Suprapubic skin (tissue), 4 donors: ENCODE measurements at places on chromosomes 5 and 9. TPM values are rescaled to one million over a fixed set of nuclear protein-coding genes. Genes with fewer than 3 reads are reported as not detected.

BTNL8 gene
- total RNA-seq = not detected

RNF180 gene
- 16.5 TPM for total RNA-seq

ARHGEF37 gene
- 62.1 TPM for total RNA-seq

CDH6 gene
- total RNA-seq = 0.93 TPM

SPOCK1 gene
- 11.6 TPM for total RNA-seq

SAXO1 gene
- total RNA-seq = 0.08 TPM

ADAMTS13 gene
- total RNA-seq = 1.9 TPM

FOXD4L6 gene
- total RNA-seq = not detected

INSYN2B gene
- 0.53 TPM for total RNA-seq

BAAT gene
- total RNA-seq = 2.3 TPM

FOXD4L4 gene
- not detected for total RNA-seq

CTSV gene
- total RNA-seq = 147 TPM

ARID3C gene
- total RNA-seq = 0.42 TPM

TMEM171 gene
- total RNA-seq = not detected

GRCh38 chr9:88577256-88578120 is 42.5 kb downstream of the NXNL2 start:
- peak; percentile 60 for DNase-seq

- no peak for DNase-seq
These were observed 1.2 kb downstream of the FXN start for GRCh38 chr9:69036799-69037198.

DNA sequence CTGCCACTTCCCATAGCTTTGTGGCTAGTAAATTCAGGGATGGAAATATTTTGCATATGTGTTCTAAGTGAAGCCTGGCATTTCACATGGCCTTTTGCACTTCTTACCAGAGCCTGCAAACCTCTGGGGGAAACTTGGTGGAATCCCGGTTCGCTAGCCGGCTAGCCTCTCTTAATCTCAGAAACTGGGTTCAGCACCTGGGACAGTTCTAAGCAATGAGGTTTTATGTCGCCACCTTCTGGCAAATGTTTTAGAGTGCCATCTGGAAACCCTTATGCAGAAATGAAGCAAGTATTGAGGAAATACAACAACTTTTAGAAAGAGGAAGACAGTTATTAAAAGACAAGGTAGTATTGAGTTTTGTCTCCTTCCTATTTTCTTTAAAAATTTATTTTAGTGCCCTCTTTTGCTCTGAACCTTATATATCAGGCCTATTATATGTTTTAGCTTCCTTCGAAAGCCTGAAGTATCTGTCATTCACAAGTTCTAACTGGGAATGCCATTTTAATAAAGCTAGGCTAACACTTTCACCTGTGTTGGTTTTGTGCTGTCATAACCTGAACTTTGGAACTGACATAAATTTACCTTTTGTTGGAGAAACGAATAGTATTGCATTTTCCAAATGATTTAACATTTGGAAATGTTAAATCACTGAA is 963 bp upstream of the HTR1A start:
- DNase-seq = no peak

DNA sequence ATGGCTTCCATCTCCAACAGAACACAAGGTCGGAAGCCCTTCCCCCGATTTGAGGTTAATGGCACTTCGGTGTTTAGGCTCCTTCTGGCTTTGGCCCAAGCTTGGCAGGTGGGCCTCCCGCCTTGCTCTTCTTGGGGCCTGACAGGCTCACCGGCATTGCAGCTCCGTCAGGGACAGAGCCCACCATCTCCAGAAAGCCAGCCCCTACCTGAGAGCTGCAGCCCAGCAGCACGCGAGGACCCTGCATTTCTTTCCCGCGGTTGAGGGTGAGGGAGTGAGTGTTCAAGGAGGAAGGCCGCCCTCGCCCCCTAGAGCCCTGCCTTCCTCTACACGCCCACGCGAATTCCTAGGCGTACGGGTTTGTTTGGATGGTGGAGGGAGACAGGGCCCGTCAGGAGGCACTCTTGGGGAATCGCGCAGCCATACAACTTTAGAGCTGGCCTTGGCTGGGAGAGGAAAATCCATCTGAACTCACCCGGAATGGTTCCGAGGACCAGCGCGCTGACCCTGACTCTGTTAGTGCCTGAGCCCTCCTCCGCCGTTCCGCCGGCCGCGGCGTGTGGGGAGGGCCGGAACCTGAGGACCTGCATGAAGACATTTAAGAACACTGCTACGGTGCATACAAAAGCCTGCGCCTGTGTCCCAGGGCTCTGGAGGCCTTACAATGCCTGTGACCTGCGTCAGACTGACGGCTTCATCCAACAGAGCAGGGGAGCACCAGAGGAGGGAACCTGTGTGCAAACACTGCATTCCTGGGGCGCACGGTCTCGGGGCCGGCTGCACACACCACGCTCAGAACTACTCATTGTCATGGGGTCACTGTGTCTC is 73.8 kb downstream of the MRPL36 start:
- DNase-seq = peak; percentile 52

DNA sequence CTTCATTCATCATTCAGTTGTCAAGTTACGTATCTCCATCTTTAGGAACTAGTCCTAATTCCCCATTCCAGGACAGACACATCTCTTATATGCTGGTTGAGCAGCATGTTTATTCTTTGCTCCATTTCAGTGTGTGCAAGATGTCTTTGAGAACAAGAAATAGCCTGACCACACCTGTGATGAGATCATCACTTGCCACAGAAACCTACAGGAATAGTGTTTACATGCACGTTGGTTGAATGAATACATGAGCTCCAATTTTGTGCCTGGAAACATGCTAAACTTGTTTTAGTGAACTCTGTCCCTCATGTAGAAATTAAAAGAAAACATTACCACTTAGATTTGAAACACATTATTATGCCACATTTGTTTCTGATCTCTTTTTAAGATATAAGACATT is 489.1 kb downstream of the CDH18 start:
- DNase-seq = no peak

DNA sequence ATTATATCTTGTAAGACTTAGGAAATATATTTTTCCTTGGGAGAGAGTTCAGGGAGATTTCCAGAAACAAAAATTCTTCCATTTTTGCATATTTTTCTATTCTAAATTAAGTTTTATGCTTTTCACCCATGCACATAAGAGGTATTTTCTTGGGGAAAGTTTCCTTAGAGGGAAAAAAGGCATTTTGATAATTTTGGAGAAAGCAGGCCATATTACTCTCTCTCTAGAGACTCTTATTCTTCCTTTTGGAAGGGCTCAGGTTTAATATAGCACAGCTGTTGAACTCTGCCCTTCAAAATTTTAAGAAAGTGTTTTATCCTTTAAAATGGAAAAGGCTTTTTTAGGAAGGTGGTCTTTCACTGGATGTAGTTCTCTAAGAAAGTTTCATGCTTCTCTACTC is 8.0 kb downstream of the NDUFS4 start:
- no peak for DNase-seq

GRCh38 chr9:29974197-29974596 is 2400.9 kb upstream of the C9orf72 start:
- DNase-seq = no peak

DNA sequence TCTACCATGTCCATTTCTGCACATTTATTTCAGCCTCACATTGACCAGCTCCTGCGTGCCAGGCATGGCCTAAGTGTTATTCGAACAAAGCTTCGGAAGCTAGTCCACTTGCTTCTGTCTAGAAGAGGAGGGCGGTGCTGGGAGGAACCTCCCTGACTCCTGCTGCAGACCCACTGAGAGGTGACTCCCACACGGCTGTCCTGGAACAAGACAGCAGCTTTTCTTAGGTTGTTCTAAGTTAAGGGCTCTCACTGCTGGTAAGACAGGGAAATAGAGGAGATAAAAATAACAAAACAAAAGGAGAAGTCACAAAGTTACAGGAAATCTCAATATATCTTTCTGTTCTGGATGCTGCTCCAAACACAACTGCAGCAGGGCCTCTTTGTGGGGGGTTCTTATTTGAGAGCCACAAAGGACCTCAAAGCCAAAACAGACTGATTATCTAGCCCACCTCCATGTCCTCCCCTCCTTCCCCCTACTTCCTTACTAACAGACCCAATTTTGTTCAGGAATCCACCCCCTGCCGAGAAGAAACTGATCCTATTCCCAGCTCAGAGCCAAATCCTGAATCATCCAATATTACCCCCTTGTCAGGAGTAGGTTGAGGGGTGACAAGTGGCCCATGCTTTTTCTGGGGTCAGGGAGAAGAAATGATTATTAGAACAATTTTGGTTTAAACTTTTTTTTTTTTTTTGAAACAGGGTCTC is 28.4 kb upstream of the KCNIP1 start:
- no peak for DNase-seq

DNA sequence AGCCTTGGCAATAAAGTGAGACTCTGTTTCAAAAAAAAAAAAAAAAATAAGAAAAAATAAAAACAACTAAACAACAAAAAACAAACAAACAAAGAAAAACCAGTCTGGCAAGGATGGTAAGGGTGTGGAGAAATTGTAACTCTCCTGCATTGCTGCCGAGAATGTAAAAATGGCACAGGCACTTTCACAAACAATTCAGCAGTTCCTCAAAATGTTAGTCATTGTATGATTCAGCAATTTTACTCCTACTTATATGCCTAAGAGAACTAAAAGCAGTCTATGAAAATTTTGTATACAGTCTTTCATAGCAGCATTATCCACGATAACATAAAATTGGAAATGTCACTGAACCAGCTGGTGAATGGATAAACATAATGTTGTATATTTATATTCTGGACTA is 280.4 kb downstream of the CDH9 start:
- no peak for DNase-seq

- DNase-seq = no peak
These were observed 119.4 kb upstream of the PTCH1 start for GRCh38 chr9:95635986-95636671.

DNA sequence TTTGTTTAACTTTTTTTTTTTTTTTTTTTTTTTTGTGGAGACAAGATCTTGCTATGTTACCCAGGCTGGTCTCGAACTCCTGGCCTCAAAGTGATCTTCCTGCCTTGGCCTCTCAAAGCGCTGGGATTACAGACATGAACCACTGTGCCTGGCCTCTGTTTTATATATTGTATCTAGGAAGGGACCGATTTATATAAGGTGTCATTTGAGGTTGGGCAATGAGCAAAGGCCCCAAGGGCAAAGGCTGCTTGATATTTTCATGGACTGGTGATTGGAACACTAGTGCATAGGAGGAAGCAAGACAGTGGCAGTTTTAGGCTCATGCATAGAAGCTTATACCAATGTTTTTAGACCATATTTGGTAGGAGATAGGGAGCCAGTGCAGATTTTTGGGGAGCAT is 3.2 kb downstream of the SLC26A2 start:
- DNase-seq = no peak

GRCh38 chr5:4613440-4613839 is 526.7 kb upstream of the ADAMTS16 start:
- DNase-seq = no peak

- DNase-seq = no peak
These were observed 89.3 kb downstream of the PLK2 start for GRCh38 chr5:58370606-58371005.

- DNase-seq = no peak
These were observed 287.4 kb upstream of the ARRDC3 start for GRCh38 chr5:91670563-91670962.

DNA sequence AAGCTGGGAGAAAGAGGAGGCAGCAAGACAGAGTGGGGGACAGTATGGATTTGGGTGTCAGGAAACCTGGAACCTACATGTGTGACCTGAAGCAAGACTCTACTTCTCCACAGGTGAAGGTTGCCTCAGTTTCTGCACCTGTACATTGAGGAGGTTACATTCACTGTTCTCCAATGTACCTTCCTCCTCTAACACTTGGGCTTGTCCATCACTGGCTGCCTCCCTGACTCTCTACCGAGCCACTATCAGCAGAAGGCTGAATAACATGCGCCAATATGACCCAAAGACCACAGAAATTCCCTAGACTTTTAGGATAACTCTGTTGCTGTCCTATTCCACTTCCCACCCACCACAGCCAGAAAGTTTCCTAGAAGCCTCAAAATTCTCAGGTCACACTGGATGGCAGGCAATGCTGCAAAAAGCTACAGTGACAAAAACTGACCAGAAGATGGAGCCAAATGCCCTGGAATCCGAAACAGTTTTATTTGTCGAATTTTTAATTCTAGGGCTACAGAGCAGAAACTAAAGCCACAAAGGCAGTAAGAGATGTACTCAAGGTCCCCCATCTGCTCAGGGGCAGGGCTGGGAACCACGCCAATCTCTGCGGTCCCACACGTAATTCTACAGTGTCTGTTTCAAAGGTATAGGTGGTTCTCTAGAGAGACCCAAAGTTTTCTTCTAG is 64.4 kb downstream of the FAM114A2 start:
- no peak for DNase-seq

DNA sequence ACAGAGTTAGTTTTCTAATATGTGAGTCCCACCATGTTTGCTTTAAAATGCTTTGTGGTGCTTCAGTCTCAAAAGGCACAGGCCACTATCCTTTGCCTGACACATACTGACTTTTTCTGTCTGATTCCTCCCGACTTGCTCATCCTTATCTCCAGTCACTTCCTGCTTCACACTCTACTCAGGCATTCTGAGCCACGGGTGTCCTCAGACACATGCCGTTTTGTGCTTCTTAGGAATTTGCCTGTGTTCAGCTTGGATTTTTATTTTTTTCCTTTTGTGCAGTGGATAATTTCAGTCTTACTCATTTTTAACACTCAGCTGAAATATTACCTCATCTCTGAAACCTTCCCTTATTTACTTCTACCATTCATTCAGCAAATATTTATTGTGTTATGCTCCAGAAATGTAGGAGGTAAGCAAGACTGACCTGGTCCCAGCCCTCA is 54.1 kb downstream of the MAN2A1 start:
- DNase-seq = no peak

GRCh38 chr5:58411372-58411771 is 48.5 kb downstream of the PLK2 start:
- no peak for DNase-seq

GRCh38 chr5:65307088-65307487 is 174.6 kb downstream of the ADAMTS6 start:
- no peak for DNase-seq

DNA sequence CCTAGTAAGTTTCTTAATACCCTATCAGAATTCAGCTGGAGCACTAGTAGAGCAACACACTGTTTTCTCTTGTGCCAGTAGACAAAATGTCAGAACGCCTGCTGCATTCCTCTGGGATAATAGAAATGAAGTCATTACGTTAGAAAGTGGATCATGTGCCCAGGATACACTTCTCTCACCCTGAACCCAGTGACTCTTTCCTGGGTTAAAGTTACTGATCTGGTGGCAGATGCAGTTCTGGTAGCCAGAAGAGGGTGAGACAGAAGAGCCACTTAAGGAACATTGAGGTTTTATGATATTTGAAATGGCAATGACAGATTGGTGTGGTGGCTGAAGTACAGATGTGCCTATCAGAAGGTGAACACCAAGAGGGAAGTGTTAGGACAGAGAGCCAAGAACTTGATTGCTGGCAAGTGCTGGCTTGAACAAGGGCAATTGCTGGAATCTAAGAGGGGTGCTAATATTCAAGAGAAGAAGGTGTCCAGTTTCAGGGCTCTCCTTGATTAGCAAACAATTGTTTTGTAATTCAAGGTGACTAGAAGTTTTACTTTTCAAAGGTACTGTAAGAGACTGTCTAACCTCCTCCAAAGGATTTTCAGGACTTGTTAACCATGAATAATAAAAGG is 93.7 kb upstream of the ERBIN start:
- DNase-seq = no peak

GRCh38 chr5:95440825-95441224 is 49.7 kb downstream of the FAM81B start:
- no peak for DNase-seq

GRCh38 chr5:136199408-136199807 is 6.4 kb upstream of the SMIM32 start:
- DNase-seq = no peak

GRCh38 chr5:10307206-10308148 is at the start of gene CMBL:
TSS of gene CMBL (minus strand) at chr5:10307902. CDS start at chr5:10290762, 17,140 bp downstream.
- no peak for DNase-seq

- DNase-seq = no peak
These were observed 219.6 kb downstream of the CTNND2 start for GRCh38 chr5:11684607-11685006.

- DNase-seq = no peak
These were observed 52.1 kb downstream of the TLE1 start for GRCh38 chr9:81637276-81637675.
